ENCODE measurements at places on chromosomes 4 and X.

- DNase-seq = no peak
Observed at GRCh38 chrX:102712216-102712966, at the start of gene GPRASP2. GPRASP2 (plus strand) TSS chrX:102712448; CDS start chrX:102714870, 2,422 bp downstream.

DNA sequence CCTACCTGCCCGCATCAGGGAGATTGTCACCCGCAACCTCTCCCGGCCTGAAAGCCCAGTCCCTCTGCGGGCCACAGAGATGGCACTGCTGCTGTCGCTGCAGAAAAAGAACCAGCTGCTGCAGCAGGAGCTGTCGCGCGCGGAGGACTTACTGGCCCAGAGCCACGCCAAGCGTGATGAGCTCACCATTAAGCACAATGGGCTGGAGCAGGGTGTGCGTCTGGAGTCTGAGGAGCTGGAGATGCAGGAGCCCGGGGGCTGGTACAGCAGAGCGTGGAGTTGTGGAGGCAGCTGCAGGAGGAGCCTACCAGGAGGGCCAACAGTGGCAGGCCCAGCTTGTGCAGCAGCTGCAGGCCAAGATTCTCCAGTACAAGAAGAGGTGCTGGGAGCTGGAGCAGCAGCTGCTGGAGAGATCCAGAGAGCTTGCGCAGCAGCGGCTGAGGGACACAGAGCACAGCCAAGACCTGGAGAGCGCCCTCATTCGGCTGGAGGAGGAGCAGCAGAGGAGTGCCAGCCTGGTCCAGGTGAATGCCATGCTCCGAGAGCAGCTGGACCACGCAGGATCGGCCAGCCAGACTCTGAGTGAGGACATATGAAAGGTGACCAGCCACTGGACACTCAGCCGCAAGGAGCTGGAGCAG, 11.3 kb downstream of the SMIM10L2A start:
- no peak for DNase-seq

GRCh38 chr4:7788694-7789425, 150.8 kb downstream of the AFAP1 start:
- no peak for DNase-seq

GRCh38 chr4:96681218-96681617, 841.3 kb downstream of the PDHA2 start:
- no peak for DNase-seq

DNA sequence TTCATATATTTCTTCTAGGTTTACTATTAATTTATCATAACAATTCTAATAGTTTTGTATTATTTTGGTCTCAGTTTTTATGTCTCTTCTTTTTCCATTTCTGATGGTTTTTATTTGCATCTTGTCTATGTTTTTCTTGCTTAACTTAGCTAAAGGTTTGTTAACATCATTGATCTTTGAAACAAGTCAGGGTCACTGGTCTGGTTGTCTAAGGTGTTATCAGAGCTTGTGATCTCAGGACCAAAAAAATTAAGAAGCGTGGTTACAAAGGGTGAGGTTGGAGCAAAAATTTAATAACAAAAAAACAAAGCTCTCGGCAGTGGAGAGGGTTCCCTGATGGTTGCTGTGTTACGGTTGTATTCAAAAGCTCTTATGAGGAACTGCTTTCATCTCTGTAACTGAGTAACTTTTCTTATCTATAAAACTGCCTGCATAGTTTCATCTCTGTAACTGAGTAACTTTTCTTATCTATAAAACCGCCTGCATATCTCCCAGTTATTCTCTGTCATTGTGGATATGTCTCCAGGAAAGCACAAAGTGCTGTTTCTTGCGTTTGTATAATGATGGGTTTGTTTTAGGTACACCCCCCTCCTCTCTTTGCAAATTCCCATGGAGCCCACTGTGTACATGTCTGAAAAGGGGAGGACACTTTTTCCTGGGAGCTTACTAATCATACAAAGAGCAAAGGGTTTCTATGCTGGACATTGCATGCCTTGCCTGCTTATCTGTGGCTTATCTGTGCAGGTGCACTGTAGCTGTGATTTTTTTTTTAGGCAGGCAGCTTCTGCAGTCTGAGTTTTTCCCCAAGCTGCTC, 62.4 kb upstream of the UGT2B15 start:
- no peak for DNase-seq

DNA sequence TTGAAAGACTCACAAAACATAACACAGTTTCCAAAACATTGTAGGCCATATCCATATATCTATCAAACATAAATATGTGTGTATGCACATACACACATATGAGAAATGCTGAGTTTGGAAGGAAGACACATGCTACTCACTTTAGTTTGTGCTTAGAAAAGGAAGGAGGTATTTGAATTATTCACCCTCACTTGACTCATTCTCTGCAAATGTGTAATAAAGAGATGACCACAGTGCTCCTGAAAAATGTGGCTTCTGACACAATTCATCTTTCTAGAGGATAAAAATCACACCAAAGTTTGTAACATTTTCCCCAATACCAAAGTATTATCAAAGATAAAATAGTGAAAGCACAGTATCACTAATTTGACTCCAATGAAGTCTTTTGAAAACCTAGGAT, 950.1 kb downstream of the FAT4 start:
- no peak for DNase-seq

- no peak for DNase-seq
Observed at GRCh38 chr4:8332891-8333331, 63.4 kb downstream of the HTRA3 start.

GRCh38 chr4:169661761-169662160, 41.4 kb downstream of the CLCN3 start:
- DNase-seq = no peak

- DNase-seq = no peak
Observed at GRCh38 chr4:83219344-83220331, 65.0 kb downstream of the COQ2 start.

DNA sequence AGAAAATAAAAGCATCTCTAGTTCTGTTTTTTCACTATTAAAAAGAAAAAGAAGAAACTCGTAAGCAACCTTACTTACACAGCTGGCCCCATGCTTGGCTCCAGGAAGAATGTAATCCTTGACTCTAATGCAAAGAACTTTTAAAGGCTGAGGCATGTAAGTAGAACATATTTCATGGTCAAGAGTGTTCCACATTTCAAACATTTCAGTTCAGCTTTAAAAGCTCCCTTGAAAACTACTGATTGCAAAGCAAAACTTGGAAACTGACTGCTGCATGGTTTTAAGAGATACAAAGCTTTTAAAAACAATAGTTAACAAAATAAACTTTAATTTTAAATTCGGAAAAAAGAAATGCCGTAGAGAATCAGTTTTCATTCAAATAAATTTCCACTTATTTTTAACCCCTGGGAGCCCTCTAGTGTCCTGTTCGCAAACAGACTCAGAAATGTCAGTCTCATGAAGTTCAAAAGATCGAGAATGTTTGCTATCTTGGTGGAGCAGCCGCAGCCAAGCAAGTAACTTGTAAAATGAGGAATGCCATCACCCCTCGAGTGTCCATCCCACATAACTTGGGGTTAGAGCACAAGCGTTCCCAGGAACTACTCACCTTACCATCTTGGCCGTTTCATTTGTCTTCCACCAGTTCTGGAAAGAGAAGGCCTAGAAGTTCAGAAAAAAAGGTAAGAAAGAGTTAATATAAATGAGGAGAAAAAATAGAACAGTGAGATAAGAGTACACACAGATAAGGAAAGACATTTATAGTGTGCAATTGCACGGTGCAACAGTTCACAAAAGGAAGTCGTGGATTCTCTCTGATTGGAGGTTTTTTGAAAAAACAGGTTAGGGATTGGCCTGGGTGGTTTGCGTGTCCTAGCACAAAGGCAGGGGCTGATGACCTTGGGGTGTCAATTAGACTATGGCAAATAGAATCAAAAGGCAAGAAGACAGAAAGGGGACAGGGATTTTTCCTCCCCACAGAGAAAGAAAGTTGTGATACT, at the start of gene GASK1B:
Gene GASK1B (minus strand): TSS at position 765 of the 998 bp plus-strand sequence. CDS start 1,650 bp downstream, outside the sequence.
- no peak for DNase-seq

Measured in KG1 (cell line).